ENCODE measurements at places on chromosomes 2 and 18. TPM values are rescaled to one million over a fixed set of nuclear protein-coding genes. Genes with fewer than 3 reads are reported as not detected.

DNA sequence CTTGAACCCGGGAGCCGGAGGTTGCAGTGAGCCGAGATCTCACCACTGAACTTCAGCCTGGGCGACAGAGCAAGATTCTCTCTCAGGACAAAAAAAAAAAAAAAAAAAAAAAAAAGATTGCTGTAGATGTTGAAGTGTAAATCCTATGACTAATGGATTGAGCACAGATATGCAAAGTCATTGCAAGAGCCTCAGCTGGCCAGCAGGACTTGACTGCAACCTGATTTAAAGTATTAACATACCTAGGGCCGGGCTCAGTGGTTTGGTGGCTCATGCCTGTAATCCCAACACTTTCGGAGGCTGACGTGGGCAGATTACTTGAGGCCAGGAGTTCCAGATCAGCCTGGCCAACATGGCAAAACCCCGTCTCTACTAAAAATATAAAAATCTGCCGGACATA, 103.4 kb upstream of the MSH2 start:
- H3K27me3 ChIP-seq, result no peaks in the 10 kb centered on the region
- H3K36me3 ChIP-seq, result no peaks in the 10 kb centered on the region
- no peak for DNase-seq
- no peaks in the 10 kb centered on the region for H3K4me1 ChIP-seq
- H3K4me3 ChIP-seq, result no peak overlapping the region
- H3K27ac ChIP-seq, result no peak overlapping the region

- no peaks in the 10 kb centered on the region for H3K27me3 ChIP-seq
- H3K4me3 ChIP-seq, result no peak overlapping the region
- H3K36me3 ChIP-seq, result peaks cover 11% of the 10 kb centered on the region
- DNase-seq, result no peak
Measured at GRCh38 chr2:29000481-29000880, 19.4 kb downstream of the TOGARAM2 start.

DNA sequence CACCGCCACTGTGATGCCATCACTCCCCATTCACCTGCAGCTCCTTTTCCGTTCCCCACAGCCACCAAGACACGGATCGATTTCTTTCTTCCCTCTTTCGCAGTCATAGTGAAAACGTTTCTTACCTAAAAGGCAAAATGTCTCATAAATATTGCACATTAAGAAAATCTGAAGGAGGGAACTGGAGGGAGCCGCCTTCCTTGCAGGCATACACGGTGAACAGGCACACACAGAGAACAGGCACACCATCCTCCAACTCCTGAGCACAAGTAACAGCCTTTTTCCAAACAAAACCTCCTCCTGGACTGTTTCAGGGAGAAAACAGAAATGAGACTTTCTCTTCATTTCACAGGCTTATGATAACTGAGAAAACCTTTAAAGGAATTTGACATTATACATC, 17.0 kb downstream of the MRPS5 start:
- no peak for DNase-seq
- peaks cover 32% of the 10 kb centered on the region for H3K36me3 ChIP-seq
- no peak overlapping the region for H3K27ac ChIP-seq
- H3K4me3 ChIP-seq, result no peak overlapping the region
- H3K27me3 ChIP-seq, result no peaks in the 10 kb centered on the region

GRCh38 chr2:72782520-72782919, 43.3 kb downstream of the EXOC6B start:
- no peak for DNase-seq
- no peaks in the 10 kb centered on the region for H3K4me1 ChIP-seq
- H3K27me3 ChIP-seq, result no peaks in the 10 kb centered on the region
- H3K4me3 ChIP-seq, result no peak overlapping the region
- no peaks in the 10 kb centered on the region for H3K36me3 ChIP-seq

GRCh38 chr2:38743672-38744398, 7.3 kb downstream of the SRSF7 start:
- no peak overlapping the region for H3K27ac ChIP-seq
- H3K4me3 ChIP-seq, result no peak overlapping the region
- peaks cover 6% of the 10 kb centered on the region for H3K4me1 ChIP-seq
- H3K27me3 ChIP-seq, result no peaks in the 10 kb centered on the region

GRCh38 chr18:14959550-14959949, 211.6 kb downstream of the ANKRD30B start:
- no peak overlapping the region for H3K4me3 ChIP-seq
- no peak overlapping the region for H3K27ac ChIP-seq
- H3K4me1 ChIP-seq, result no peaks in the 10 kb centered on the region
- DNase-seq, result no peak
- H3K27me3 ChIP-seq, result no peaks in the 10 kb centered on the region
- H3K36me3 ChIP-seq, result no peaks in the 10 kb centered on the region

DNA sequence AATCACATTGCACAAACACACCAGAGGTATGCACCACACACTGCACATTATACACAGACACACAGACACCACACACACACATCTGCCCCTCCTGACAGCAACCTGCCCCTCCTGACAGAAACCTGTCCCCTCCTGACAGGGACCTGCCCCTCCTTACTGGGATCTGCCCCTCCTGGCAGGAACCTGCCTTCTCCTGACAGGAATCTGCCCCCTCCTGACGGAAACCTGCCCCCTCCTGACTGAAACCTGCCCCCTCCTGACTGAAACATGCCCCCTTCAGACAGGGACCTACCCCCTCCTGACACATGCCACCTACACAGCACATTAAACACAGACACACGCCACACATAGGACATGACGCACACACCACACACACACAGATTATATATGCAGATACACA, 88.9 kb downstream of the PXDN start:
- H3K4me1 ChIP-seq, result peaks cover 19% of the 10 kb centered on the region
- peaks cover 64% of the 10 kb centered on the region for H3K36me3 ChIP-seq
- no peak overlapping the region for H3K27ac ChIP-seq
- no peak overlapping the region for H3K4me3 ChIP-seq
- no peak for DNase-seq

DNA sequence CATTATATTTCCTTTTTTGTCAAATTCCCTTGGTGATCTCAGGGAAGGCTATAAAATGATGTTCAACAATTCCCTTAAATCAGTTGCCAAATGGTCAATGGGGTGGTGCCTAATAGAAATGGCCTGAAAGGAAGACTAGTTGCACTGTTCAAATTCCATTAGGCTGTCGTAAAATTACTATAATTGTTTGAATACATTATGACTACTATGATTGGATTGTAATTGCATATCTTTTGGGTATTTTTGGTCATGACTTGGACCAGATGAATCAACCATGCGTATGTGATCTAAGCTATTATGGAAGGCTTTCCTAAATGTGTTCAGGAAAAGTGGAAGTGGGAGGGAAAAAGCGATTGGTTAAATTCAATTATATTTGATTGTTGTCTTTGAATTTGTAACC, 41.3 kb upstream of the KCNE4 start:
- H3K4me1 ChIP-seq, result no peaks in the 10 kb centered on the region
- no peaks in the 10 kb centered on the region for H3K27me3 ChIP-seq
- H3K4me3 ChIP-seq, result no peak overlapping the region
- no peak for DNase-seq
- no peak overlapping the region for H3K27ac ChIP-seq

GRCh38 chr2:126826491-126826890, 72.2 kb upstream of the TEX51 start:
- DNase-seq, result no peak
- H3K27ac ChIP-seq, result no peak overlapping the region
- H3K36me3 ChIP-seq, result no peaks in the 10 kb centered on the region
- H3K4me1 ChIP-seq, result peaks cover 8% of the 10 kb centered on the region
- no peaks in the 10 kb centered on the region for H3K27me3 ChIP-seq
- H3K4me3 ChIP-seq, result no peak overlapping the region

- H3K27me3 ChIP-seq, result no peaks in the 10 kb centered on the region
- no peak overlapping the region for H3K4me3 ChIP-seq
- H3K36me3 ChIP-seq, result no peaks in the 10 kb centered on the region
Measured at GRCh38 chr2:172223601-172224054, 120.9 kb upstream of the DLX2 start.

Gene FIGLA
- not detected for polyA plus RNA-seq

DNA sequence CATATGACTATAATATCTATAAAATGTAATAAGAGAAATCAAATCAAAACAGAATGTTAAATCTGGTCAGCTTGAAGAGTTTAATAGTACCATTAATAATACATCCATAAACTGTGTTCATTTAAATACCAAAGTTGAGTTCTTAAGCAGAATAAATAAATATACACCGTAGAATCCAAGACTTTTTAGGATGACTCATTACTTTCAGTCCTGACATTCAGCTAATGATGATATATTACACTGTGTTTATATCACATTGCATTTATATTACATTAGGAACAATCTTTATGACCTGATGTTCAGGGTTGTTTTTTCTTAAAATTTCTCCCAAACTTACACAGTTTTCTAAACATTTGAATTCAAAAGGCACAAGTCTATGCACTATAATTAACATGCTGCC, 331.3 kb downstream of the SS18 start:
- H3K4me3 ChIP-seq, result no peak overlapping the region
- no peak for DNase-seq
- H3K4me1 ChIP-seq, result no peaks in the 10 kb centered on the region

DNA sequence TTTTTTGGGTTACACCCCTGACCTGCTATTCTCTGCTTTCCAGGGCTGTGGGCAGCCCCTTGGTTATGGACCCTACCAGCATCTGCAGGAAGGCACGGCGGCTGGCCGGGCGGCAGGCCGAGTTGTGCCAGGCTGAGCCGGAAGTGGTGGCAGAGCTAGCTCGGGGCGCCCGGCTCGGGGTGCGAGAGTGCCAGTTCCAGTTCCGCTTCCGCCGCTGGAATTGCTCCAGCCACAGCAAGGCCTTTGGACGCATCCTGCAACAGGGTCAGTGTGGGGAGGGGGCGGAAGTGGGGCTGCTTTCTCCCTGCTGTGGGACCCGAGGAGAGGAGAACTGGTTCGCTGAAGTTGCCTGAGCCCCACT, 9.7 kb upstream of the WNT10A start:
- no peak overlapping the region for H3K27ac ChIP-seq
- H3K4me1 ChIP-seq, result peaks cover 25% of the 10 kb centered on the region
- no peaks in the 10 kb centered on the region for H3K36me3 ChIP-seq
- H3K27me3 ChIP-seq, result peaks cover 87% of the 10 kb centered on the region
- no peak for DNase-seq

GRCh38 chr2:230447455-230448451, 31.8 kb downstream of the SP100 start:
- DNase-seq, result no peak
- H3K4me3 ChIP-seq, result no peak overlapping the region
- no peaks in the 10 kb centered on the region for H3K36me3 ChIP-seq
- no peaks in the 10 kb centered on the region for H3K4me1 ChIP-seq

All from spinal cord (tissue), 10 donors.